Right ventricle myocardium superior (tissue), 1 donor: ENCODE measurements at places on chromosomes 4 and X.

GRCh38 chr4:4432341-4433125, 45.6 kb downstream of the NSG1 start:
- DNase-seq: no peak

- DNase-seq: no peak
Observed at GRCh38 chr4:145681956-145682355, 2.0 kb downstream of the C4orf51 start.

DNA sequence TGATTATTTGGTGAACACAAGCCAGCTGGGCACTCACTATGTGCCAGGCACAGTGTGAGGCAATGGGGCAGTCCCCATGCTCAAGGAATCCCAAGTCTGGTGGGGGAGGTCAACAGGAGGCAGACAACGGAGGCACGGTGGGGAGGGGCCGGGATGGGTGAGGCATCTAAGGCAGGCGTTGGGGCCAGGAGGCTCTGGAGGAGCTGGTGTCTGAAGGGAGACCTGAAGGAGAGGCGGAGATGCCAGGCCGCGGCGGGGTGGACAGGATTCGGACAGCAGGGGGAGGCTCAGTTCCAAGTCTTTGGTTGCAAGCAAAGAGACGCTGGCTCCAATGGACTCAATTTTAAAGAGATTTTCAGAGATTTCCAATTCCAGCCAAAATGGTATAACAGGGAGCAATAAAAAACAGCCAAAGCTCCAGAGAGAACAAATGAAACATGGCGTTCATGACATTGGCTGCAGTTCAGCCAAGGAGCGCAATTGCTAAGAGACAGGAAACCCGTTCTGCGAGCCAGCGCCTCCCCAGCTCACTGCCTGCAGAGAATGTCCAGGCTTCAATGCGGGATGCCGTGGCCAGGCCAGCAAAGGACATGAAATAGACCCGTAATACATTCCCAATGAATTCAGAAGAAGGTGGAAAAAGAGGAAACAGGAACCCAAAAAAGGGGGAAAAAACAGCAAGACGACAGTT, 105.2 kb upstream of the LRPAP1 start:
- peak; percentile 19 for DNase-seq

GRCh38 chrX:43595931-43596330, 60.2 kb upstream of the MAOA start:
- DNase-seq: no peak

DNA sequence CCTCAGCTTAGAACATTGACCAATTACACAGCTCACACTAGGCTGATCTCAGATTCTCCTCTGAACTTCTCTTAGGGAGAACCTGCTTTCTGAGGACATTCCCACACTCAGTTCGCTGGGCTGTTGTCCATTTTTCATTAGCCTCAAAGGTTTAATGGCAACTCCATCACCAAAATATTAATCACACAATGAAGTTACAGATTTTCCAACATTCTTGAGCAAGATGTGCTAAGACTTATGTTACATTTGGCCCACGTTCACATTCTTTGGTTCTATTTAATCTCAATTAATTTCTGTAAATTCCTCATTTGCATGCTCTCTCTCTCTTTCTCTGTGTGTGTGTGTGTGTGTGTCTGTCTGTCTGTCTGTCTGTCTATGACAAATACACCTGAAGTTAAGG, 82.3 kb upstream of the EDNRA start:
- DNase-seq: no peak
